ENCODE measurements at places on chromosomes 11 and 22.

GRCh38 chr11:3165916-3166267 is 782 bp upstream of the OSBPL5 start:
- DNase-seq, result no peak

DNA sequence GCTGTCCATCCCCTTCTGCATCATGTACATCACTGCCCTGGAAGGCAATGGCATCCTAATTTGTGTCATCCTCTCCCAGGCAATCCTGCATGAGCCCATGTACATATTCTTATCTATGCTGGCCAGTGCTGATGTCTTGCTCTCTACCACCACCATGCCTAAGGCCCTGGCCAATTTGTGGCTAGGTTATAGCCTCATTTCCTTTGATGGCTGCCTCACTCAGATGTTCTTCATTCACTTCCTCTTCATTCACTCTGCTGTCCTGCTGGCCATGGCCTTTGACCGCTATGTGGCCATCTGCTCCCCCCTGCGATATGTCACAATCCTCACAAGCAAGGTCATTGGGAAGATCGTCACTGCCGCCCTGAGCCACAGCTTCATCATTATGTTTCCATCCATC is 337 bp downstream of the OR52B6 start:
- DNase-seq, result no peak

DNA sequence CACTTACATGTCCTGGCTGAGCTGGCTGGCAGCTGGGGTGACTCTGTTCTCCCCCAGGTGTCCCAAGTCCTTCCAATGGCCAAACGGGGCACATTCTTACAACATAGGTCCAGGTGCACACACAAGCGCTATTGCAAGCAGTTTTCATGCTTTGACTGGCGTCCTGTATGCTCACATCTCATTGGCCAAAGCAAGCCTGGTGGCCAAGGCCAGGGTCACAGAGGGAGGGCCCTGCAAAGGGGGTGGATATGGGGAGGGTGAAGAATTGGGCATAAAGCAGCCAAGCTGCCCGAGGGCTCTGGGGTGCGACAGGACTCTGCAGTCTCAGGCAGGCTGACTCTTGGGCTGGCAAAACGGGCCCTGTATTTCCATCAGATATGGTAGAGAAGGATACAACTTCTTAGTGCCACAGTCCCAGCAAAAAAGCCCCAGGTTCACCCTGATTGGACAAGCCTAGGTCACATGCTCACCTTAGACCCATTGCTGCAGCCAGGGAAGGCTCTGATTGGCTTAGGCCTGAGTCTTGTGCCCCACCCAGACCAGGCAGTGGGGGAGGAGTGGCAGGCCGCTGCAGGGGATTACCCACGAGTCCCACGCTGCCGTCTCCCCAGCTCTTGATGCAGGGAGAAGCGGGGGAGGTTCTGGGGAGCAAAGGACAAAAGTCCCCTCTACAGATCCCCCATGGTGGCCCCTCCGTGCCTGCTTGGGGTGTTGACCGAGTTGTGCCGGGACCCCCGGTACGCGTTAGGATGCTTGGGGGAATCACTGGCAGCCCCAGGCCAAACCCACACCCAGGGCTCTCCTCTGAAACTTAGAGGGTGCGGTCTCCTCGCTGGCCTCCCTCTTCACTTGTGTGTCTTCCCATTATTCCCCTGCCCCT is 110.8 kb downstream of the ARHGAP8 start:
- DNase-seq, result no peak

- DNase-seq, result no peak
Measured at GRCh38 chr11:5196067-5196466, 4.4 kb downstream of the OR51V1 start.

- DNase-seq, result peak; percentile 9
Measured at GRCh38 chr11:2466869-2467694, 22.3 kb downstream of the KCNQ1 start.

DNA sequence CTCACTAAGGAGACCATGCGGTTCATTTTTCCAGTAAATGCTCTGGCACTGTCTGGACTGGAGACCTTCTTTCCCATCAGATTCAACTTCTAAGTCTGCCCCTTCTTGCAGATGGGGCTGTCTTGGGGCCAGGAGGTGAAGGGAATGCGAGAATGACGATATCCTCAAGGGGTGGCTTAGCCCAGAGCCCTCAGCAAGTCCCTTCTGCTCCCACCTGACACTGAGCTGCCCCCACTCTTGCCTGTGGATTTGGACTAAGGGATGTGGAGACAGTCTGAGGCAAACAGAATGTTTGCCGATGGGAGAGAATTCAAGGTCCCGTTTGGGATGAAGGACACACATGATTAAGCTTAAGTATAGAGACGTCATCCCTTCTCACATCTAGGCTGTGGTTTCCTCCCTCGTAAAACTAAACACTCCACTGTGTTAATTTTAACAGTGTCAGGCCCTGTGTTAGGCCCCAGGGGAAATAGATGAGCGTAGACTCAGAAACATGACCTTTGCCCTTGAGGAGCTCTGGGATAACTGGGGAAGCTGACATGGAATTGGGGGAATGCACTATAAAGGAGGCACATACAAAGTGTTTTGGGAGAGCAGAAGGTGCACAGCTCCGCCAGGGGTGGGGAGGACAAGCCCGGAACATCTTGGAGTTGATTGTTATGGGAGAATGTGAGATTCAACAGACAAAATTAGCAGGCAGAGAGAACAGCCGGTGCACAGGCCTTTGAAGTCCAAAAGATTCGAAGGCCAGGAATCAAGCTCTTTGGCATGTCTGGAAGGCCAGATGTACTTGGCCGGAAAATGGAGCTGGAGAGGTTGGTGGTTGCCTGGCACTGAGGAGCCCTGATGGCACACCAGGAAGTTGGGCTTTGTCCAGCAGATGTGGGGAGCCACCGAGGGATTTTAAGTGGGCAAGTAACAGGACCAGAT is 71.6 kb downstream of the ST3GAL4 start:
- DNase-seq, result no peak

- no peak for DNase-seq
Measured at GRCh38 chr11:125071435-125071834, 8.3 kb downstream of the SLC37A2 start.

Data from GM03348 (cell line).